ENCODE measurements at places on chromosomes 7 and 10.
A peak's percentile ranks its signal among the peaks of the same experiment; 100 is the strongest.

DNA sequence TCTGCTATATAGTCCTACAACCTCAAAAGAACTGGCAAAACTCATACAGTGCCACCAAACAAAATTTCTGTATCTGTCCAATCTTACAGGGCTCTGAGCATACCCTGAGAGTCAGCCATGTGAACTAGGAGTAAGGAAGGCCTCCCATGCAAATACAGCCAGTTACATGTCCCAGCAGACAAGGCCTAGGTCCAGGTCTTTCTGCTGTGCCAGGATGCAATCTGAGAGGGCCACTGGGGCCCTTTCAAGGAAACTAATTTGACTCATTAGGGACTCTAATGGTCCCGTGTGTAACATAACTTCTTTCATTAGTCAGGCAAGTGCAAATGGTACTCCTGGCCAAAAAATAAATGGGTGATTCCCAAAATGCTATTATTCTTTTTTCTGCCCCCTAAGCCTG, 17.9 kb upstream of the HIBADH start:
- DNase-seq, result no peak

GRCh38 chr7:139035586-139036353, at the start of gene ZC3HAV1L:
TSS of gene ZC3HAV1L (minus strand) at chr7:139036042. CDS start at chr7:139036017, 25 bp downstream.
- peak; percentile 47 for DNase-seq

DNA sequence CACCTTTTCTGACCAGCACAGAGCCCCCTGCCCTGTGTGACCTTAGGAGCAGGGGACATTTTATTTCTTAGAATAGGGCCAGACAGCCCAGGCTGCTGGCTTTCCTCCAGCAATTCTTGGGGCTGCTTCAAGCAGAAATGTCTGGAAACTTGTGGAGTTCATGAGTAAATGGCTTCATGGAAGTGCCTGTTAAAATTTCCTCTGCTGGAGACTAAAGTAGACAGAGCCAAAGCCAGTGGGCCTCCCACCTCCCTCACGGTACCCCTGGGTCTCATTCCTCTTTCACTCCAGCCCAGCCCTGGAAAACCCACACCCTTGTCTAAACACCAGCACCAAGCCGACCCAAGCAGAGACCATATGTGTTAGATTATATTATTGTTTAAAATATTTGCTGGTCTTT, 505.5 kb upstream of the ZMIZ1 start:
- DNase-seq, result no peak

DNA sequence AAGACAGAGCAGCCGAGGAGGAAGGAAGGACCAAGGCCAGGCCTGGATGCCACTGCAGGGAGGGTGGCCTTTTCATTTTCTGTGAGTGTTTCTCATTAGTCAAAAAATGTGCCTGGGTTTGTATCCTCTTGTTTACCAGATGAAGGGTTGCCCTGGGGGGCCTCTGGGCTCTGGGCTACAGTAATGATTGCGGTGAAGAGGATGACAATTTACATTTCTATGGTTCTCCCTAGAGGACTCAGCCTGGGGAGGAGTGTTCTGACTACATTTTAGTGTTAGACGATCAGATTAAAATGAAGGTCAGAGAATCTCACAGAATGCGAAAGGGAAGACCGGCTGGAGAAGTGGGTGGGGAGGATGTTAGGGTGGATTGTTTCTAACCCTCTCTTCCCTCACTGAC, 108.0 kb upstream of the KMT2C start:
- no peak for DNase-seq

DNA sequence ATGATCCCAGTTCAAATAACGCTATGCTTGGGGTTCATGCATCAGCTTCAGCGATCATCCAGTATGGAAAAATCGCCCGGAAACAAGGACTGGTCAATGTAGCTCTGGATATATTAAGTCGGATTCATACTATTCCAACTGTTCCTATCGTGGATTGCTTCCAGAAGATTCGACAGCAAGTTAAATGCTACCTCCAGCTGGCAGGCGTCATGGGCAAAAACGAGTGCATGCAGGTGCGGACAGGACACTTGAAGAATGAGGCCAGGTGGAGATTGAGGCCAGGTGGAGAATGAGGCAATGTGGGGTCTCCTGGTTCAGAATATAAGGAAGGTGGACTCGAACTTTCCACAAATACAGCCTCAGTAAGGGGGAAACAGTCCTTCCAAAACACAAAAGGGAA, 105.8 kb downstream of the TRRAP start:
- DNase-seq, result no peak

- no peak for DNase-seq
These were observed 15.2 kb upstream of the KAZALD1 start for GRCh38 chr10:101046332-101047238.

- peak; percentile 22 for DNase-seq
These were observed 633.4 kb downstream of the PARD3 start for GRCh38 chr10:34181553-34182300.

DNA sequence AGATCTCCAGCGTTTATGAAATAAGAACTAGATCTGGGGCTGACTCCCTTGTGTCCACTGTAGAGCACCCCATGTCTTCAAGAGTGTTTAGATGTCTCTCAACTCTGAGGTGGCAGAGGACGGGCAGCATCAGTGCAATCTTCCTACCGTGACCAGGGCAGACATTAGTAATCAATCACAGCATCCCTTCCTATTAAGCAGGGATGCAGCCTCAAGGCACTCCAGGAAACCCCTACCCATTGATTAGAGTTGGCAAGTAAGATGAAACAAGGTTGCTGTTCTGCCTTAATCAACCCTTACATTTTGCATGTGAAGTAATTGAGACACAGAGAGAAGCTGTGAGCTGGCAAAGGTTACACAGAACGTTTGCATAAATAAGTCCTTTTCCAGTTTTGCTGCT, 283.7 kb upstream of the ZMIZ1 start:
- no peak for DNase-seq

DNA sequence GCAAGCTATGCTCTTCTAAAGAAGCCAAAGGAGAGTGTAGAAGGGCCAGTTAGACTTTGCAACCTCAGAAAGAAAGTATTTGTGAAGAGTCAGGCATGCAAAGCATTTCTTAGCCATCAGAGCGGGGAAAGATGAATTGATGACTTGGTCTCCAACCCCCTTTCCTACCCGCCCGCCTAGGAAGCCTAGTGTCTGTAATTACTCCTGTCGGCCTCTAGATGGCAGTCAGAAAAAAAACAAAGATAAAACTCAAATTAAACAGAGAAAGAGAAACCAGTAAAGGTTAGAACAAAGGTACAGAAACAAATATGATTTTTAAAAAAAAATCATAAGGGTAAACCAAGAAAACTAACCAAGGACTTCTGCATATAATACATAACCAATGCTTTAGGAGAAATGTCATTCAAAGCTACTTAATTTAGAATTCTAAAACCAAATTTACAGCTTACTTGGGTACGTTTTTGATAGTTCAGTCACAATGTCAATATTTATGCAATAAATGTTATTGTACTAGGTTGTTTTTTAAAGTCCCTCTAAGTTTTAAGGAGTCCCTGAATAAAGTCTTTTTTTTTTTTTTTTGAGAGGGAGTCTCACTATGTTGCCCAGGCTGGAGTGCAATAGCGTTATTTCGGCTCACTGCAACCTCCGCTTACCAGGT, 97.6 kb downstream of the LYZL1 start:
- DNase-seq, result peak; percentile 17

GRCh38 chr10:30058570-30059132, 735 bp downstream of the JCAD start:
- no peak for DNase-seq

- no peak for DNase-seq
These were observed 8.5 kb downstream of the IL15RA start for GRCh38 chr10:5968681-5969453.

- DNase-seq, result no peak
These were observed 21.7 kb downstream of the LARP4B start for GRCh38 chr10:909831-910230.

DNA sequence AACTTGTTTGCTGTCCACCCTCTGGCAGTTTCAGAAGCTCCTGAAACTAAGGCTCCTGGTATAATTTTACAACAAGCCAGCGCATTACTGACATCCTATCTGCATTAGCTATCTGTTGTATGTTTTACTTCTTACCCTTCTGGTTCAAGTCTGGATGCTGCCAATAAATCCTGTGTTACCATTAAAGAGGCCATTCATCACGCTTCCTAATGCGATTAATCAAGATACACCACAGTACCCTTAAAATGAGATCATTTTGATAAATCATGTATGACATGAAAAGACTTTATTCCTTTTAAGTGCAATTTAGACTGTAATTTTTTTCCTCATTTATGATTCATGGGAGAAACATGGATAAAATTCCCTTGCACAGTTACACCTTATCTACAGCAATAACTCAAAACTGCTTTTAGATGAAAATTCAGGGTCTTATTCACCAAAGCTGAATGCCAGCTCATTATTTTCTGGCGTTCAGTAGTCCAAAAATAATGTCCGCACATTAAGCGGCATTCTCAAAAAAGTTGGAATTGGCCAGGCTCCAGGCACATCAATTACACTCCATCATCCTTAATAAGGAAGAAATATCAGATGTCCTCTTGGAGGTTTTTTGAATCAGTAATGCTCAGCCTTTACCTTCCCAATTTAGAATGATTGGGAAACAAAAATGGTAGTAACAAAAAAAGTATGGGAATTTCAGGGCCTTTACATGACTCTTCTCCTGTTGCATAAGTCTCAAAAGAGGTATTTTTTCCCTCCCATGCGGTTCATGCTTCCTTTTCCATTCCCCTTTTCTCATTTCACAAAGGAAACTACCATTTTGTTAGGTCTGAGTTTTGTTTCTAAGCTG, 878.5 kb downstream of the LRMDA start:
- no peak for DNase-seq

GRCh38 chr10:17836942-17837341, 27.8 kb downstream of the MRC1 start:
- DNase-seq, result peak; percentile 57

GRCh38 chr10:470339-471003, 219.0 kb downstream of the DIP2C start:
- DNase-seq, result no peak

DNA sequence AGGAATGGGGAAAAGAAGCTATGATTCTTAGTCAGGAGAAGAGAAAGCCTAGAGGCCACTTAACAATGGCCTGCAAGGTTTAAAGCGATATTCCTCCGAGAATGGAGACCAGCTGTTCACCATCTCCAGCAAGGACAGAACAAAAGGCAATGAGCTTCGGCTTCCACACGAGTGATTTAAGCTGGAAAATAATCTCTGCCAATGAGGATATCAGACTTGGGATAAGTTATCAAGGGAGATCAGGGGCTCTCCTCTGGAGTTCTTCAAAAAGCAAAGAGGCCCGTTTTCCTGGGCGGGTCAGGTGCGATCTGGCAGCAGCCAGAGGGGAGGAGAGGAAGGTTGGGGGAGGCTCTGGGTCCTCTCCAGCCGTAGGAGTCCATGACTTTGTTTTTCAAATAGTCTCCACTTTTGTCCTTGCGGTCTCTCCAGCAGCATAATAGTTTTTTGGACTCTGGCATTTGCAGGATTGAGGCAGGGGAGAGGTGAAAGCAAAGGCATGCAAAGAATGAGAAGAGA, 211.3 kb downstream of the SKIDA1 start:
- no peak for DNase-seq

DNA sequence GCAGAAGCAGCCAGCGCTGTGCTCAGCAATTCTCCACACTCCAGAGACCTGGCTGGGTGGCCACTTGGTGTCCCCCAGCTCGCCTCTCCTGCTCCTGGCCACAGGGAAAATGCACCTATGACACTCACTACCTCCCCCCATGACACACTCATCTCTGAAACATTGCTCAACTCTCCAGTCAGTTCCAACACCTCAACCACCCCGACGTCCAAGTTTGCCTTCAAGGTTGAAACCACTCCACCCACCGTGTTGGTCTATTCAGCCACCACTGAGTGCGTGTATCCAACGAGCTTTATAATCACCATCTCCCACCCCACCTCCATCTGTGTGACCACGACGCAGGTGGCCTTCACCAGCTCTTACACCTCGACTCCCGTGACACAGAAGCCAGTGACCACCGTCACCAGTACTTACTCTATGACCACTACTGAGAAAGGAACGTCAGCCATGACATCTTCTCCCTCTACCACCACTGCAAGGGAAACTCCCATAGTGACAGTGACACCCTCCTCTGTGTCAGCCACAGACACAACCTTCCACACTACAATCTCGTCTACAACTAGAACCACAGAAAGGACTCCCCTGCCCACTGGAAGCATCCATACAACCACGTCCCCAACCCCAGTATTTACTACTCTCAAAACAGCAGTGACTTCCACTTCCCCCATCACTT, 2.7 kb downstream of the MUC3A start:
- DNase-seq, result no peak

DNA sequence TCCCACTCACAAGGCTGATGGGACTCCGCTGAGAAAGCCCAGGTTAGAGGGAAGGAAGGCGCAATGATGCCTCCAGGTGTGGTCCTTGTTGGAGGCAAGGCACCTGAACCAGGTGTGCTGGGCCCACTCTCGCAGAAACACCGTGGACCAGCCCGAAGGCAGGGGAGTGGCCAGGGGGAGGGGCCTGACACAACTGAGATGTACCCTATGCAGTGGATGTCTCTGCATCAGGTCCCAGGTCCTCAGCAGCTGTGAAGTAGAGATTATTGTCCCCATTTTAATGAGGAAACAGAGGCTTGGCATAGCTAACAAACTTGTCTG, 32.0 kb downstream of the GBX1 start:
- DNase-seq, result no peak

All from HCEC 1CT (cell line).